ENCODE measurements at places on chromosomes 4 and X.
A peak's percentile ranks its signal among the peaks of the same experiment; 100 is the strongest.

- no peak for DNase-seq
Measured at GRCh38 chr4:121685257-121685656, 11.5 kb downstream of the ANXA5 start.

GRCh38 chrX:9614016-9614415, 149.2 kb downstream of the TBL1X start:
- DNase-seq, result peak; percentile 66

DNA sequence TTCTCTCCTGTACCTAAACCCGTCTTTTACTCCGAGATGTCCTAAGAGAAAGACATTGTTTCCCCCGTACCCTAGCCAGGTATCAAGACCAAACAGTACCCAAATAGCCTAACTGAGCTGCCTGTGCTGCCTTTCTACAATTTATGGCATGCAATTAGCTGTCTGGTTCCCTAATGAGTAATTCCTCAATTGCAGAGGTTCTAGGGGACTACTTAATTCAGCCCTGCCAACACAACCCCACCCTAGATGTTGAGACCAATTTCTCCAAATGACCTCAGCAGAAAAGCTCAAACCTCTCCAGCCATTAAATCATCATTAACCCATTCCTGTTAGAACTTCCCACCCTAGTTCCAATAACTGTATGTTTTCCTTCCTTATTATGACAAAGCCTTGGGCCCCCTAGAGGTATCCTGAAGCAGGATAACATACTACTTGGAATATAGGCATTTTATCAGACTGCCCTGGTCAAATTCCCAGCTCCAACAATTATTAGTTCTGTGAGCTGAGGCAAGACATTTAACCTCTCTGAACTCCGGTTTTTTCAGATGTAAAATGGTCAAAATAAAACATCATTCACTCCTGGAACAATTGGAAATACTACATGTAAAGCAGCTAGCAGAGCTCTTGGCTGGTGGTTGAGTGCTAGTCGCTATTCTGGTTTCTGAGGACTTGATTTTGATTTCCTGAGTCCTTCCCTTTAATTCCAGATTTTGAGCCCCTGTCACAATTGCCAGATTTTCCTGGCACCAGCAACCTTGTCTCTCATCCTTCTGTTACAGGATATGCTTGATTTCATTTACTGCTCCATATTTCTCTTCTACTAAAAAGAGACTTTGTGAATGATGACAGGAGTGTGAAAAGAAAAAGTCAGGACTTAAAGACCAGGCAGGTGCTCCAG, 244.6 kb upstream of the TENM3 start:
- no peak for DNase-seq

GRCh38 chr4:19508442-19508841, 743.3 kb upstream of the SLIT2 start:
- no peak for DNase-seq

GRCh38 chr4:110589297-110589696, 33.6 kb downstream of the PITX2 start:
- DNase-seq, result no peak

- peak; percentile 22 for DNase-seq
Measured at GRCh38 chrX:140817943-140818342, 108.4 kb downstream of the LINC00632 start.

DNA sequence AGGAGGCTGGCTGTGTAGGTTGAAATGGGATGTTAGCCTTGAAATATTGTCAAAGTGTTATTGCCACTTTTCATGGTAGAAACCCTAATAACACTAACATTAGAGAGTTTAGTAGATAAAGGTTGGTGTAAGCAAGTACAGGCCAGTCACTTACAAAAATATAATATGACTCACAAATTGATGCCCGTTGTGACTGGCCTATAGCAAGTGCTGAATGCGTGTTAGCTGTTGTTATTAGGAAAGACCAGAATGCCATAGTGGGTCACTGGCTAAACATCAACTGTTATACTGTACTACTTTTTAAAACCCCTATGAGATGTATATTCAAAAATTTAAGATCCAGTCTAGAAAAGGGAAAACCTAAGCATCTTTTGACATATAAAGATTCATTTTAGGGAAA, 20.4 kb upstream of the GDPD2 start:
- DNase-seq, result no peak

- no peak for DNase-seq
Measured at GRCh38 chr4:162016991-162017390, 146.8 kb downstream of the FSTL5 start.

DNA sequence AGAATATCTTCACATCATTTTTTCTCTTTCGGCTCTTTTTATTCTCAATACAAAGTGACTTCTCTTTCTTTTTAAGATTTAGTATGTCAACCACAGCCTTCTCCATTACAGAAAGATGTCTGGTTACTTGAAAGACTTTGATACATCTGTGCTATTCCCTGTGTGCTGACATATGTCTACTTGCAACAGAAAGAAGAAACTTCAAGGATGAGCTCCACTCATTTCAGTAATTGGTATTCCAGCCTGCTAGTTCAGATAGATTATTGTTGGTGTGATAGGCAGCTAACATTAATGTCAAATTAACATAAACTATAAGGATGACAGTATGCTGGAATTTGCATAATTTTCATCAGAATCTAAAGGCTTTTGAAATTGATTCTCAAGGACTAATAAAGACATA, 948.7 kb downstream of the PCDH18 start:
- no peak for DNase-seq

GRCh38 chr4:143728166-143728565, 27.7 kb upstream of the FREM3 start:
- DNase-seq, result peak; percentile 48

DNA sequence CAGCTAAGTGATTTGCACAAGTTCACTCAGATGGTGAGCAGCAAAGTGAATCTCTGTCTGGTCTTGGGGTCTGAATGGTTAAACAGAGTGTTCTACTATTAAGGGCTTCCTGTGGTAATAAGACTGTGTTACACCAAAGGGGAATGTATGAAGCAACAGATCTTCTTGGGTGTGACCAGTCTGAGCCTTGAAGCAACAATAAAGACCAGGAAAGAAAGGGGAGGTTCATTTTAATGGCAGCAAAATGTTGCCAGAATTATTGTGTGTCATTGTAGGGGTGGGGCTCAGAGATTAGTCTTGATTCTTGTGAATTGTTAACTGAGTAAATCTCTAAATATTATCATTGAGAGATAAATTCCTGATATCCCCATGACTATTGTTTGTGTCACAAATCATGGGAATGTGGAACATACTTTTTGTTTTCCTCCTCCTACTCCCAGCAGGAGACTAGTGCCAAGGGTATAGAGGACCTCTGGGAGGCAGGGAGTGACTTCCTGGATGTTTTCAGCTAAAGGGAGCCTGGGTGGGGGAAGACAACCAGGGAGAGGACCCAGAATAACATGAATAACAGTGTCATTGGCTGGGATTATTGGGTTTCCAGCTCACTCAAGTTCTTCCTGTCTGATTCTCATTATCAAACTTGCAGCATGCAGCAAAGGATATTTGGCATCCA, 141.4 kb upstream of the PAK3 start:
- no peak for DNase-seq

DNA sequence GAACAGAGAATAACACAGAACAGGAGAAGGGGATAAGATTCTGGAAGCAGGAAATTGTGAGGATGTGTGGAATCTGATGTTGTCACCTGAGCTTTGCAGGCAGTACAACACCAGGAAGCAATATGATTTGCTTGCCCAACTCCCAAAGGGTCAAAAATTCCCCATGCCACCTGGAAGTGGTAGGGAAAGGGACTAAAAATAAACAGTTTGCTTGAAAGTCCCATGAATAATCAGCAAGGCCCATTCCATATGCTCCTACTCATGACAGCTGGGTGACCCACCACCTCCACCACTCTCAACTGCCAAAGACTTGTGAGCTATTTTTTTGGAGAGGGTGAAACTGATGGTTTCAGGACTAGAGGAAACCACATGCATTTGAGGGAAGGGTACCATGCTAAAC, 168.4 kb downstream of the KCNIP4 start:
- no peak for DNase-seq

GRCh38 chr4:15653420-15653819, 1.7 kb downstream of the FBXL5 start:
- no peak for DNase-seq

DNA sequence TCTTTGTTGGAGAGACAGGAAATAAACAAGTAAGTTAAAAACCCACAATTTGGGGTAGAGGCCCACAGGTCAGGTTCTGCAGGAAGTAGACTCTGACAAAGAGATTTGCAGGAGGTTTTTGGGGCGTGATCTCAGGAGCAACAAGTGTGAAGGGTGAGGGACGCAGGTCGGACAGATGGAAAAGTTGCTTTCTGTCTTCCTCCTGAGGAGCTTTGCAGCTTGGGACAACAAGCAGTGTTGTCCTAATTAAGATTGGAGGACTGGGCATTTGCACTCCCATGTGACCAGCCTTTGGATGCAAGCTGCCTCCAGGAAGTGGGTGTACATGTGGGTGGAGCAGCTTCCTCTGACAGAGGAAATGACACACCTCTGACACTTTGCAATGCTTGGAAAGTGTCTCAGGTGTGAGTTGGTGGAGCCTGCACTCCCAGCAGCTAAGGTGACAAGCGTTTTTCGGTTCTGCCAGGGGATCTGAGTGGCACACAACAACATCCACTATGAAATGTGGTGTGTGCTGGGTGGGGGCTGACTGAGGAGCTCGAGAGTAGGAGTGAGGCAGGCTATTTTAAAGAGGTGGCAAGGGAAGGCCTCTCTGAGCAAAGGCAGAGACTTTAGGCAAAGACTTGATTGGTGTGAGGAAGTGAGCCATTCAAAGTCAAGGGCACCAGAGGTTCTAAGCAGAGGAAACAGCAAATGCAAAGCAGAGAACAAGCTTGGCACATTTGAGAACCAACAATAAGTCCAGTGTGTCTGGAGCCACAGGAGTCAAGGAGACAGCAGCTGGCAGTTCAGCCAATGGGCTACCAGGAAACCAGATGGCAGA, 339.8 kb upstream of the GATB start:
- no peak for DNase-seq

DNA sequence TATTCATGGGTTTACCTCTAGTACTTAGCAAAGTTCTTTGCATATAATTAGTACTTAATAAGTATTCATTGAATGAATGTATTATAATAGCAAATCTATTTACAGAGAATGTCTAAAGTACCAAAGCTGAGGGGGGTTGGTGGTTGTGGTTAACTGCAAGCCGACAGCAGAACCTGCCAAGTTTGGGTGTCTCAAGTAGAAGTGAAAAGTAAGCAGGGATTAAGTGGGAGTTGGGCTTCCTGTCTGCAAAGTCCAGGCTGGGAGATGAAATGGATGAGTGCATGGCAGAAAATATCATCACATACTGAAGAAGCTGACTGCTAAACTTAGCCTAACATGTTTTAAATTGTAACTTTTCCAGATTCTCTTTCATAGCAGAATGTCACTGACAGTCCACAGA, 169.6 kb downstream of the CAMK2D start:
- DNase-seq, result peak; percentile 58

DNA sequence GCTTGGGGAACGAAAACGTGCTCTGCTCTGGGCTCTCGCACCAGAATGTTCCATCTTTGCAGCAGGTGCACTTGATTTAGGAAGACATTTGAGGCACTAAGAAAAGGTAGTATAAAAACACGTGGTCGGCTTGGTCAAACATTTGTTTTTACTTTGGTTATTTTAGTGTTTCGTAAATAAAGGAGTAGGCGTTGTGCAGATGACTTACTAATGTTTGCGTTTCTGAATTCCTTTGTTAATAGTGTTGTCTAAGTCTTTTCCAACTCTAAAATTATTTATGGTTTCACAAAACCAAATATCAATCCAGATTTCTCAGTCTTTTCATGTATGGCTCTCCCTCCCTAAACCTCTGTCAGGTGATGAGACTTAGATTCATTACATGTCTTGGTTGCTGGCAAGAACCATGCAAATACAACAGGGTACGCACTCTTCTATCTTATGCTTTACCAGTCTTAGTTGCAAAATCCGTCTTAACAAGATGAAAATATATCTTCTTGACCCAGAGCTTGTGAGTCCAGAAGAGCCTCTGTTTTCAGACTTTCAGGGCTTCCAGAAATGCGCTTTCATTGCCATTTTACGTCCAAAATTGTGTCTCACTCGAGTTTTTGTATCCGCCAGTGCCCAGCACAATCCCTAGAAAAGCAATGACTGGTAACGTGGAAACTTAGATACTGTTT, 686 bp downstream of the MTHFD2L start:
- peak; percentile 20 for DNase-seq

- peak; percentile 83 for DNase-seq
Measured at GRCh38 chr4:57110640-57111511, 691 bp upstream of the IGFBP7 start.

DNA sequence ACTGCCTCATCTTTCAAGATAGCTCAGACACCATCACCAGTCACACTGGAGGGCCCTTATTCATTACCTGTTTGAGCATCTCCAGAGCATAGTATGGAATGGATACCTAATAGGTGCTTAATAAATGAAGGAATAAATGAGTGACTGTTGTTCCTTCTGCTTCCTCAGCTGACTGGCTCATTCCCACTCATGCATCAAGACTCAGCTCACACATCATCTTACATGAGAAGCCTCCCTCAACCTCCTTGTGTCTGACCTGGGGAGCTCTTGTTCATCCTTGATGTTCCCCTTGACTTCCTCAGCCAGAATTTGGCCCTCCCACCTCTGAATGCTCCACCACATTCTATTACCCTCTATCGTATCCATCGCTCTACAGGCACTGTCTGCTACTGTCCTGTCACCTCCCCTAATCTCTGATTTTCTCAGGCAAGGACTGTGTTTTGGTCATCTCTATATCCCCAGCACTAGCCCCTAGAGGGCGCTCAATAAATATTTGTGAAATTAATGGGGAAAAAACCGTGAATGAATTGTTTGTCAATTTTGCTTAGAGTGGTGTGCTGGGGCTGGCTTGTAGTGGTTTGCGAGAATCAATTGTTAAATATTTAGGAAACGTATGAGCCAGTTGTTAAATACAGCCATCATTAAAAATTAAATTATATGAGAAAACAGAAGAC, 88.3 kb downstream of the NHSL2 start:
- no peak for DNase-seq

- DNase-seq, result peak; percentile 89
Measured at GRCh38 chrX:23434356-23434884, 99.8 kb downstream of the PTCHD1 start.

All from astrocyte of the spinal cord (primary cell).